Skeletal muscle tissue (tissue), 5 donors: ENCODE measurements at places on chromosomes 7 and 10. TPM values are rescaled to one million over a fixed set of nuclear protein-coding genes. Genes with fewer than 3 reads are reported as not detected.

ASB4 gene
- total RNA-seq: 24.0 TPM

LLCFC1 gene
- not detected for total RNA-seq

ACTR3C gene
- total RNA-seq: 1.6 TPM

SLC13A1 gene
- not detected for total RNA-seq

ANLN gene
- total RNA-seq: 9.9 TPM

ADIRF gene
- 11.5 TPM for total RNA-seq

CCDC7 gene
- 71.5 TPM for total RNA-seq

VENTX gene
- not detected for total RNA-seq

ZCCHC24 gene
- 20.9 TPM for total RNA-seq

CFAP46 gene
- not detected for total RNA-seq

OR13A1 gene
- total RNA-seq: not detected
